ENCODE measurements at places on chromosomes 2 and 18.

- no peak for DNase-seq
Observed at GRCh38 chr2:164073101-164074074, 337.6 kb upstream of the FIGN start.

DNA sequence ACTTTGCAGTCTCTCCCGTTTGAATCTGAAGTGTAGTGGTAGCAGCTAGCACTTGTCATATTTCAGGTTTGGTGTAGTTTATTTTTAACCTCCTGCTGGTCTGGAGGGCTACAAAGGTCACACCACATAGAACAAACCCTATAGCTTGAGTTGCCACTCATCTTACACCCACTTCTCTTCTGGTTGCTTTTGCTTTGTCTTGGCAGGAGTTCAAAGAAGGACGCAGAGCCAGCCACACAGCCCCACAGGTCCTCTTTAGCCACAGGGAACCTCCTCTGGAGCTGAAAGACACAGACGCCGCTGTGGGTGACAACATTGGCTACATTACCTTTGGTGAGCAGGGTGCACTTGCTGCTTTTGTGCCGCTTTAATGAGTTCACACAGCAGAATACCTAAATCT lies 15.6 kb upstream of the GPBAR1 start:
- no peak for DNase-seq

GRCh38 chr2:220273082-220273481 lies 645.7 kb downstream of the SLC4A3 start:
- DNase-seq = no peak

GRCh38 chr2:194253528-194254259 lies 1403.3 kb upstream of the SLC39A10 start:
- no peak for DNase-seq

GRCh38 chr2:211494085-211494484 lies 937.7 kb downstream of the CPS1 start:
- no peak for DNase-seq

All from SW480 (cell line).